NCI-H1417 treated with DMSO at 0.1 percent for 48 hours (cell line): ENCODE measurements at places on chromosomes 3 and 15.

DNA sequence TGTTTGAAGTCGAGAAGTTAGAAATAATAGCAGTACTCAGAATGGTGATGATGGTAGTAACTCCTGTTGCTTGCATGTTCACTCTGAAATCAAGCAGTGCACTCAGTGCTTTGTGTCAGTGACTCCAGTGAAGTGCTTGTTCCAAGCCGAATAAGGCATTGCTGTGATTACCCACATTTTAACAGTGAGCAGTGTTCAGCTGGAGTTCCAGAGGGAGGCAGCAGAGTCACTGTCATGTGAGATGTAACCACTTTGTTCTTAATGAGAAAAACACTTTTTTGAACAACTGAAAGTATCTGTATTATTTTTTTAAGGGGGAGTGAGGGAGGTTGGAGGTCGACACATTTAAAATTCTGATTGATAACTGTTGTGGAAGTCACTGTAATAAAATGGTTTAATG lies 3.7 kb downstream of the MDFIC2 start:
- no peak for DNase-seq

DNA sequence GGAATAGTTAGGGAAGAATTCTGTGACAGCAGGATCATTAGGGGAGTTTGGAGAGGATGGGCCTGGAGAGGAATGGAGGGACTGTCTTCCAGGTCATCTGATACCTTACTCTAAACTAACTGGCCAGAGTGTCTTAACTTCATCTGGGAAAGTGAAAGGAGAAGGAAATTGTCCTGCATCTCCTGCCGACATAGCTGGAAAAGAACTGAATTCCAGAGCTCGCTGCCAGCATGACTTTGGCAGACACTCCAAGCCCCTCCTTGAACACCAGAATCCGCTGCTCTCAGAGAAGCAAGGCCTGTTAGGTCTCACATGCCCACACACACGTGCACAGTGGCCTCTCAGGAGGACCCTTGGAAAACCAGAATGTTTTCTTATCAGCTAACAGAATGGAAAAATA lies 10.5 kb downstream of the ABI3BP start:
- DNase-seq = no peak

- DNase-seq = no peak
These were observed 28.3 kb downstream of the RUVBL1 start for GRCh38 chr3:128095222-128095703.

DNA sequence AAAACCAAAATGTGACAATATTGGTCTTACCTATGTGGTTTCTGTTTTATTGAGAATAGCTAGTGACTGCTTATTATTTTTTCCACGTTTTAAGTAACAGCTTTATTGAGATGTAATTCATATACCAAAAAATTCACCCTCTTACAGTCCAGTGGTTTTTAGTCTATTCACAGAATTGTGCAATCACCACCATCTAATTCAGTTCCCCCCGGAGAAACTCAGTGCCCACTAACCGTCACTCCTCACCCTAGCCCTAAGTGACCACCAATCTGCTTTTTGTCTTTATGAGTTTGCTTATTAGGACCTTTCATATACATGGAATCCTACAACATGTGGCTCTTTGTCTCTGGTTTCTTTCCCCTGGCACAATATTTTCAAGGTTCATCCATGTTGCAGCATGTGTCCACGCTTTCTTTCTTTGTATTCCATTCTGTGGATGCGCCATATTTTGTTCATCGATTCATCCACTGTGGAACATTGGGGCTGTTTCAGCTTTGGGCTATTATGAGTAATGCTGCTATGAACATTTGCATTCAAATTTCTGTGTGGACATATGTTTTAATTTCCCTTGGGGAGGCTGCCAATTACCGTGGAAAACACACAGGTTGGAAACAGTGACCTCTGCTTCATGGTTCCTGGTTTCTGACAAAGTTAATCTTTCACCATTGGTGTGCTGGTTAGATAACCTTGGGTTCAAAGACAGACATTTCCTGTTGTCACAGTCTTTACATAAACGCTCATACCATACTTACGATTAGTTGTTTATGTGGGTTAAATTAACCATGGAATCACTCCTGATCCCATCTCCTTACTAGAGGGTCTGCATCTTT lies 3.2 kb upstream of the BCL2L10 start:
- no peak for DNase-seq

- no peak for DNase-seq
These were observed 203.8 kb downstream of the RORA start for GRCh38 chr15:61025308-61025707.

- DNase-seq = no peak
These were observed 642 bp downstream of the ZBTB11 start for GRCh38 chr3:101676216-101676764.

DNA sequence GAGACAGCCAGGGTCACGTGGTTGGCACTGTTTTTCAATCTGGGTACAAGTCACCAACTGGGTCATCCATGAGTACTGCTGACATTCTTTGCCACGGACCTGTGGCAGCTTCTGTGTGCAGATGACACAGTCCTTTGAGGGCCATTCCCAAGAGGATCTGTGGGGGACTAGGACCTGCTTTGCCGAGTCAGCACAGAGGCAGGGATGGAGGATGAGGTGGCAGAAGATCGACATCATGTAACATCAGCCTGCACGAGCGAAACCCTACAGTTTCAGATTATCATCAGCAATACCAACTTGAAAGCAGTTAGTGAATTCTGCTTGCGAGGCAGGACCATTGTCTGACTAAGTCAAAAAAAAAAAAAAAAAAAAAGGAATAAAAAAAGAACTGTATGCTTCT lies 227.7 kb downstream of the FOXP1 start:
- no peak for DNase-seq

GRCh38 chr3:43181202-43181821 lies 75.4 kb upstream of the POMGNT2 start:
- no peak for DNase-seq

DNA sequence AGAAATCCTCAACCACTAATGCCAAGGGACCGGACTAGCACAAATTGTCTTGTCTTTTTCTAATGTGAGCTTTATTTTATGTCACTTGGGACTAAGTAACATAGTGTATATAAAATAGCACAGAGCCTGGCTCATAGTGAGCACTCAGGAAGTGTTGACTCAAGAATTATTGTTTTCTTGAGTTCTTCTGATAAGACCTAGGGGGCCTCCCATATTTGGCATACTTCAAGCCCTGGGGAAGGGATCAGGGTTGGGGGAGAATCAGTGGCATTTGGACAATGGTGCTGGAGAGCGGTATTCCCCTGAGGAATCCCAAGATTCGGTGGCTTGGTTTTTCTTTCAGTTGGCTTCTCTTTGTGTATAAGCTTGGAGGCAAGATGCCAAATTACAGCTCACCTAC lies 19.4 kb downstream of the ZNF80 start:
- DNase-seq = no peak

- no peak for DNase-seq
These were observed 2.7 kb downstream of the MAP1A start for GRCh38 chr15:43520138-43520537.

DNA sequence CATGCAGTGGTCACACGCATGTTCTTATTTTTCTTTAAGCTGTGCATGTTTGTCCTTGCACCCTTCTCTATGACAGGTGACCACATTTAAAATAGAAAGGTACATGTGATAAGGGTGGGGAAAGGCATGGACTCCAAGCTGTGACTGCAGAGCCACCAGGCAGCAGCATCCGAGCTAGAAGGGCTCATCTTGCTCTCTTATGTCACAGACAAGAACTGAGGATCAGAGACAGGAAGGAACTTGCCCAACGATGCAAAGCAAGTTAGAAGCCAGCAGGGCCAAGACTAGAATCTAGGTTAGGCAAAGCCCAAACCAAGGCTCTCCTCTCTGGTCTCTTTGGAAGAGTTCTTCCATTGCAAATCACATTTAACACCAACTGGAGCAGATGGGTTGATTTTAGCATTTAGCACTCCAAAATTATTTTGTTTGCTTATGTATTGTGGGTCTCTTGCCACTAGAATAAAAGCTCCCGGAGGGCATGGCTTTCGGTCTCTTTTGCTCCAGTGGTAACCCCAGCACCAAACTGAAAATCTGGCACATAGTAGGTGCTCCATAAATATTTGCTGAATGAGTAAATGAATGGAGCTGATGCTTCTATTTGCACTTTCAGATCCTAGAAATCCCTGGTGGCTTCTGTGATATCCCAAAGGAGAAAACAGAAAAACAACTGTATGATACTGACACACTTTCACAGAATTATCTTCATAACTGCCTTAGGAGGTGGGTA lies 84.3 kb downstream of the IQSEC1 start:
- no peak for DNase-seq

DNA sequence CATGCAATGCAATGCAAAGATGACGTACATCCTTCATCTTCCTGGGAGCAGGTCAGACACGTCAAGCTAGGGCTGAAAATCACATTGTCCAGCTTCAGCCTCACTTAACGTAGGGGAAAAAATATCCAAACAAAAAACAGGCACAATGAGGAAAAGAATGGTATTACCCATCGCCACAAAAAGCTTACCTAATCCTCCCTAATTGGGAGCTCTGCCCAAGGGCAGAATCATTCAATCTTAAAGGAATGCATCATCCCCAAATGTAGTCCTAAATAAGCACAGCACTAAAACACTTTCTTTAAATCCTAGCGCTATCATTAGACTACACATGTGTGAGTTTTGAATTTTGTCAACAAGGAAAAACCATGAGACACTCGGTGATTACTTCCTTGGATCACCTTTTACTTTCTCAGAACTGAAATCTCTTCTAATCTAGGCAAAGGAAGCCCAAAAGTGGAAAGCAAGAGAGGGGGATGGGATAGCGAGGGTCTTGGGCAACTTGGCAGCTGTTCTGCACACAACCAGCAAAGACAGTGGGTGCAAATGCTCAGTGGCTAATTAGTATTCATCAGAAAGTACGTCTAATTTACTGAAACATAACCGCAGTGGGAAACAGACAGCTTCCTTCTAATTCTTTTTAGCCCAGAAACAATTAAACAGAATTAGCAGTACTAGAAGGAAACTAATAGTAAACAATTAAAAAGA lies 87.4 kb downstream of the ADAMTS9 start:
- no peak for DNase-seq

- DNase-seq = no peak
These were observed 69.5 kb downstream of the FLNB start for GRCh38 chr3:58077596-58078285.

DNA sequence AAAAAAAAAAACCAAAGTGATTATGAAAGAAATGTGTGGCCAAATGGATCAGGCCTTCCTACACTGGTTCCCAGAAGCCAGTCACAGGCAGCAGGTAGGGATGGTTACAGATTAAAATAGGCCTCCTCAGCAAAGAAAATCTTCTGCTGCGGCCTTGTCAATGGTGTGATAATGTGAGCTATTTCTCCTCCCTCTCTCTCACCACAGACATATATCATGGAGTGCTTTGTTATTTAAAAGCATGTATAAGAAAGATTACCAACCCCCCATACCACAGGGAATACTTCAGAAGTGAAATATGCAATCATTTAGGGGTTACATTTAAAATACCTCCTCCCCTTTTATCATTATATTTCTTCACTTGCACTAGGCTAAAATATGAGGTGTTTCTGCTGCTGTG lies 32.2 kb upstream of the LRTM1 start:
- DNase-seq = no peak

- DNase-seq = no peak
These were observed 106.6 kb downstream of the LRIG1 start for GRCh38 chr3:66394019-66394752.

DNA sequence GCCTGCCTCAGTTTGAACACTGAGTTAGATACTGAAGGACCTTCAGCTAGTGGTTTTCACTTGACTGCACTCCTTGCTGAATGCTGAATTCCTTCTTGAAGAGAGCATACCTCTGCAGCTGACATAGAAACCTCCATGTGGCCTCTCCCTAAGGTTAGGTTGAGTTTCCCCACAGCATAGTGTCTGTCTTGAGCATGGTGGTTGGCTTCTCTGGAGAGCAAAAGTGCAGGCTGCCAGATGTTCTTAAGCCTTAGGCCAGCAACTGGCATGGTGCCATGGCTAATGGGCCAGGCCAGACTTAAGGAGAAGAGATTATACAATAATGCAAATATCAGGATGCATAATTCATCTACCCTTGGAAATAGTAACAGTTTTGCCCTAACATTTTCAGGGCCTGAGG lies 545.6 kb upstream of the ZNF385D start:
- DNase-seq = no peak

GRCh38 chr3:7447197-7447769 lies 586.4 kb downstream of the GRM7 start:
- DNase-seq = no peak

DNA sequence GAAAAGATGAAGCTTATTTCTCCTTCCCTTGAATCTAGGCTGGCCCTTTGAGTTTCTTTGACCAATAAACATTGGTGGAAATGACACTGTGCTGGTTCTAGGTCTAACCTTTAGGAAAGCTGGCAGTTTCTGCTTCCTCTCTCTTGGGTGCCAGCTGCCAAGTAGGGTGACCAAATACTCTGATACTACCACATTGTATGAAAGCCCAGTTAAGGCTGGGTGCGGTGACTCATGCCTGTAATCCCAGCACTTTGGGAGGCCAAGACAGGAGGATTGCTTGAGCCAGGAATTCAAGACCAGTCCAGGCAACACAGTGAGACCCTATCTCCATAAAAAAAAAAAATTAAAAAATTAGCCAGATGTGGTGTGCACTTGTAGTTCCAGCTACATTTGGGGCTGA lies 320.7 kb downstream of the ZNF621 start:
- no peak for DNase-seq

GRCh38 chr3:32336113-32336498 lies 55.5 kb upstream of the CMTM7 start:
- DNase-seq = no peak

DNA sequence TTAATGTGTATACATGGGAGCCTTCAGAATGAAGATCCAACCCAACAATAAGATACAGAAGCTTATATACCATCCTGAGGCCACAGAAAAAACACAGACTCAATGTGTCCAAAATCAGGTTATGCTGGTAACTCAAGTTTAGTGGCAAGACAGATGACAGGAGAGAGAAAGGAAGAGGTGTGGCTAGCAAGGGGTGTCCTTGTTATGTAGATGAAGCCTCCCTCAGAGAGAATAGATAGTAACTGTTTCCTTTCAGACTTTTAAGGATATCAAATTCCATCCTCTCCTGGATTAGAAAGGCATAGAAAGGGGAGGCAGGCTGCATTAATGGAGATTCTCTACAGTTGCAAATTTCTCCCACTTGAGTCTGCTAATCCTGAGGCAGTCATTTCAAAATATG lies 447.4 kb downstream of the GABRB3 start:
- no peak for DNase-seq

DNA sequence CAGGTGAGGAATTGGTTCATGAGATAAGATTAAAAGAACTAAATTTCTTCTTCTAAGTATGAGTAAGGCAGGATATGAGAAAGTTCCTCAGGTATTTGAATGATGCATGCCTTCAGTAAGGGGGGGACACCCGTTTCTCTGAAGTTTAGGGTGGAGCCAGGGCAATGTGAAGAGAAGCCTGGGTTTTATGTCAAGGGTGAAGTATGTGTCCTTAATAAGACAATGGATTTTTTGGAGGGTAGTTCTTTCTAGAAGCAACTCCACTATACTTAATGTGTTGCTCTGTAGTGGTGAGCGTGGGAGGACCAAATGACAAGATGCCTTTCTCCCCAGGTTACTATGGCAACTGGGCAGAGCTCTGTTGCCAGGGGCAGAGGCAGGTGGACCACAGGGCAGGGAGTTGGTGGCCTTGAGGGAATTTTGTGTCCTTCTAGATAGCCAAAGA lies 44.0 kb downstream of the PHLDB2 start:
- DNase-seq = no peak
